ENCODE measurements at places on chromosomes 4 and X. TPM values are rescaled to one million over a fixed set of nuclear protein-coding genes. Genes with fewer than 3 reads are reported as not detected.
A peak's percentile ranks its signal among the peaks of the same experiment; 100 is the strongest.

DNA sequence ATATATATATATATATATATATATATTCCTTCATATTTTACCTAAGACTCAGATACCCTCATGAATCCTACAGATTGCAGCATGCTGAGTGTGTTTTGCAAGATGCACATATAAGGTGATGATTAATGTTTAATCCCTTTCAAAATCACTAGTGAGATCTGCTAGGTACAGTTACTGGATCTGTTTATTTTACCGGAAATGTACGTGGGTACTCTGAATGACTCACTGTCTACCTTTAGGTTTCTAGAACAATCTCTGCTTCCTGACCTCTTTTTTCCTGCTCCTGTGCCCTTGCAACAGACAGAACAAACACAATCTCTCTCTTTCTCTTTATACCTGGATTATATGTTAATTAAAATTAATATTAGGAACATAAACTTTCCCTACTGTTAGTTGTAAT, 379.6 kb downstream of the FAM133A start:
- peaks cover 20% of the 10 kb centered on the region for H3K27me3 ChIP-seq
- no peak overlapping the region for H3K27ac ChIP-seq
- no peak for DNase-seq
- no peaks in the 10 kb centered on the region for H3K36me3 ChIP-seq

DNA sequence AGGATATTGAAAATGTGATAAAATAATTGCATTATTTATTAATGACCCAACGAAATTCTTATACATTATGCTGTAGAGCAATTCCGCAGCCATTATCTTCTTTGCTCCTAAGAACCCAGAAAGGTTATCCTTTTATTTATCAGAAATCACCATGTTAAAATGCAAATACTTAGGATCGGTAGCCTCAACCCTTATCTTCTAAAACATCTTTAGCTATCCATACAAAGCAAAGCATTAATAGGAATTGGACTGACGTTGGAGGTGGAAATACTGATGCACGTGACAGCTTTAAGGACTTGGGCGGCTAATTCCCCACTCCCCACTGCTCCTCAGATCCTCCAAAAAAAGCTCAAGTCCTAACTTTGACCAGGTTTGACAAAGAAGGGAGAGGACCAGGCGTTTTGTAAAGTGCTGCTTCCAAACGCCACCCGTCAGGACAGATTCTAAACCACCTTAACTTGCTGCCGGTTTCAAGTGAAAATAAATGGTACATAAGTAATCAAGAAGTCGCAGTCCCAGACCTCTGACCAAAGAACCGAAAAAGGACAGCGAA, 539 bp upstream of the SPCS3 start:
- DNase-seq: no peak
- no peaks in the 10 kb centered on the region for H3K36me3 ChIP-seq
- peaks cover 34% of the 10 kb centered on the region for H3K4me1 ChIP-seq
- H3K27me3 ChIP-seq: no peaks in the 10 kb centered on the region

- H3K4me1 ChIP-seq: no peaks in the 10 kb centered on the region
- DNase-seq: no peak
- no peak overlapping the region for H3K4me3 ChIP-seq
- H3K27ac ChIP-seq: no peak overlapping the region
- H3K36me3 ChIP-seq: no peaks in the 10 kb centered on the region
Observed at GRCh38 chr4:174580597-174580996, 58.3 kb upstream of the HPGD start.

GRCh38 chr4:75325318-75325979, 188.8 kb downstream of the RCHY1 start:
- no peaks in the 10 kb centered on the region for H3K4me1 ChIP-seq
- no peaks in the 10 kb centered on the region for H3K27me3 ChIP-seq

GRCh38 chr4:82429728-82430192, 502 bp downstream of the HNRNPDL start:
- H3K27me3 ChIP-seq: no peaks in the 10 kb centered on the region
- H3K27ac ChIP-seq: peak overlapping the region; percentile 98

PITX2 gene
- not detected for total RNA-seq

GRCh38 chrX:40663880-40664630, 16.7 kb upstream of the CXorf38 start:
- H3K27me3 ChIP-seq: no peaks in the 10 kb centered on the region
- peaks cover 18% of the 10 kb centered on the region for H3K36me3 ChIP-seq
- DNase-seq: no peak
- H3K4me3 ChIP-seq: no peak overlapping the region
- H3K27ac ChIP-seq: no peak overlapping the region

EDA gene
- total RNA-seq: 17.4 TPM

P2RY10 gene
- 1.5 TPM for total RNA-seq

DNA sequence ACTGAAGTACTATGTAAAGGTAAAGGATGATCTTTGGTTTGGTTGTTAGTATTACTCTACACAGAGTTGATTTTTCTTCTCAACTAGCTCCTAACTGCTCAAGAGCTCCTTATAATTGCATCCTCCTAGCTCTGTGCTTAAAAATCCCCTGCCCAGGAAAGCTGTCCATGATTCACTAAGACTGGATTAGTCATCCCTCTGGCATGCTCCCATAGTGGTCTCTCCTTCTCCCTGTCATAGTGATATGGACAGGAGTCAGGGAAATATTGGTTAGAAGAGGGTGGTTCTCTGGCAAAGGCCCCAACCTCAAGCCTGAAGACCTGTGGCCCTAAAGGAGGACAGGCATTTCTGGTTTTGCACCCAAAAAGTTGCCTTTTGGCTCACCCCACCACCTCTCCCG, 242.3 kb upstream of the KCNIP4 start:
- no peak overlapping the region for H3K4me3 ChIP-seq
- H3K36me3 ChIP-seq: no peaks in the 10 kb centered on the region
- H3K27me3 ChIP-seq: no peaks in the 10 kb centered on the region

STPG2 gene
- 0.14 TPM for total RNA-seq

GRCh38 chr4:75849461-75849860, 52.8 kb downstream of the PPEF2 start:
- H3K27ac ChIP-seq: no peak overlapping the region
- no peak overlapping the region for H3K4me3 ChIP-seq
- no peaks in the 10 kb centered on the region for H3K27me3 ChIP-seq
- DNase-seq: no peak
- no peaks in the 10 kb centered on the region for H3K36me3 ChIP-seq

SH3TC1 gene
- total RNA-seq: 42.2 TPM

AREG gene
- total RNA-seq: 2.3 TPM

- DNase-seq: no peak
- no peak overlapping the region for H3K4me3 ChIP-seq
- H3K4me1 ChIP-seq: peaks cover 4% of the 10 kb centered on the region
- H3K27me3 ChIP-seq: no peaks in the 10 kb centered on the region
- no peaks in the 10 kb centered on the region for H3K36me3 ChIP-seq
Observed at GRCh38 chr4:118981171-118981838, 92.7 kb downstream of the SYNPO2 start.

DNA sequence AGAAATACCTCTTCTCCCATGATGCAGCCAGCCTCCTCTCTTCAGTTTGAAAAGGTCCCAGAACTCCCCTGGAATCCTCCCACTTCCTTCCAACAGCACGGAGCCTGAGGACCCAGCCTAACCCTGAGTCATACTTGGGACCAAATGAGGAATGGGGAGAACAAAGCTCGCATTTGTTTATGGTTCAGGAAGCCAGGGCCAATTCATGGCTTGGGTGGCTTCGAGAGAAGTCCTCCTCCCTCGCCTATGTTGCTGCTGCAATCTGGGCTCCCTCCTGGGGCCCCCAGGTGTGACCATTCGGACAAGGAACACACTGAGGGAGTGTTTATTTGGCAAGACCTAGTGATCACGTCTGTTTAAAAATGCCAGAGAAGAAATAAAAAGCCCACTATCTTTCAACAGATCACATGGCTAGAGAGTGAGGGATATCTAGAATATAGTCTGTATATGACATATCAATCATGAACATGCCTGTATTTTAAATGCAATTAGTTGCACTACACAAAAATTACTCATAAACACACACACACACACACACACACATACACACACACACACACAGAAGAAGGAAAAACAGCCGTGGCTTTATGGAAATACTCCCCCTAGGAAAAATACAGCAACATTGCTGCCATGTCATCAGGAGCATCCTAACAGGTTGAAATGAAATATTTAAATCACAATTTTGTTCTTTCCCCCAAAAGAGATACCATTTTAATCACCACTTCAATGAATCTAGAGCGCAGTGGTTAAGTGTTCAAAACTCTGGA, 155.7 kb upstream of the MAP3K15 start:
- no peaks in the 10 kb centered on the region for H3K27me3 ChIP-seq
- no peak overlapping the region for H3K27ac ChIP-seq
- no peaks in the 10 kb centered on the region for H3K36me3 ChIP-seq
- no peaks in the 10 kb centered on the region for H3K4me1 ChIP-seq
- no peak for DNase-seq
- H3K4me3 ChIP-seq: no peak overlapping the region

TCEAL1 gene
- 78.8 TPM for total RNA-seq

DNA sequence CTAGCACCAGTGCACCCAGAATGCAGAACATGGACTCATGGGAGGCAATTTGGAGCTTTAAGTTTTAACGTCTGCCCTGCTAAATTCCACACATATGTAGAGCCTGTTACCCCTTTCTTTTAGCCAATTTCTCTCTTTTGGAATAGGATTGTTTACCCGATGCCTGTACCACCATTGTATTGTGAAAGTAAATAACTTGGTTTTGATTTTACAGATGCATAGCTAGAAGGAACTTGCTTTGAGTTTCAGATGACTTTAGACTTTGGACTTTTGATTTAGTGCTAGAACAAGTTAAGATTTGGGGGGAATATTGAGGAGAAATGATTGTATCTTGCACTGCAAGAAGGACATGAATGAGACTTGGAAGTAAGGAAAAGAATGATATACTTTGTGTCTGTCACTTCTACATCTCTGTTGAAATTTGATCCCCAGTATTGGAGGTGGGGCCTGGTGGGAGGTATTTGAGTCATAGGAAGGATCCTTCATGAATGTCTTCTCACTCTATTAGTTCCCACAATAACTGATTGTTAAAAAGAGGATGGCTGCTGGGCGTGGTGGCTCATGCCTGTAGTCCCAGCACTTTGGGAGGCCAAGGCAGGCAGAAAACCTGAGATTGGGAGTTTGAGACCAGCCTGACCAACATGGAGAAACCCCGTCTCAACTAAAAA, 794.8 kb upstream of the LCORL start:
- no peaks in the 10 kb centered on the region for H3K4me1 ChIP-seq
- H3K27me3 ChIP-seq: no peaks in the 10 kb centered on the region
- H3K27ac ChIP-seq: no peak overlapping the region
- DNase-seq: no peak

DNA sequence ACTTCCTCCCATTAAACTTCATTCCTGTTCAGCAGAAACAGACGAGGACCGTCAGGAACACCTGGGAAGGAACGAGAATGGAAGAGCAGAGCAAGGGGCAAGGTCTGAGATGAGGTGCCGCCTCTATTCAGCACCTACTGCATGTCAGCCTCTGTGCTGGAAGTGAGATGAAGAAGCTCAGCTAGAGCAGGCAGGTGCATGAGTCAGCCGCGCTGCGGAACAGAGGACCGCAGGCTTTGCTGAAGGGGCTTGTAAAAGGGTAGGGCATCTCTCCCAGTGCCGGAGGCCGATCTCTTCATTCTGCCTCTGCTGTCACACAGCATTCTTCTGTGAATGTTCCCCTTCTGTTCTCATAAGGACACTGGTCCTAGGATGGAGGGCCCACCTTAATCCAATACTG, 6.1 kb upstream of the ABLIM2 start:
- DNase-seq: no peak
- H3K4me1 ChIP-seq: peaks cover 4% of the 10 kb centered on the region
- H3K36me3 ChIP-seq: no peaks in the 10 kb centered on the region
- H3K4me3 ChIP-seq: no peak overlapping the region
- H3K27me3 ChIP-seq: no peaks in the 10 kb centered on the region

DNA sequence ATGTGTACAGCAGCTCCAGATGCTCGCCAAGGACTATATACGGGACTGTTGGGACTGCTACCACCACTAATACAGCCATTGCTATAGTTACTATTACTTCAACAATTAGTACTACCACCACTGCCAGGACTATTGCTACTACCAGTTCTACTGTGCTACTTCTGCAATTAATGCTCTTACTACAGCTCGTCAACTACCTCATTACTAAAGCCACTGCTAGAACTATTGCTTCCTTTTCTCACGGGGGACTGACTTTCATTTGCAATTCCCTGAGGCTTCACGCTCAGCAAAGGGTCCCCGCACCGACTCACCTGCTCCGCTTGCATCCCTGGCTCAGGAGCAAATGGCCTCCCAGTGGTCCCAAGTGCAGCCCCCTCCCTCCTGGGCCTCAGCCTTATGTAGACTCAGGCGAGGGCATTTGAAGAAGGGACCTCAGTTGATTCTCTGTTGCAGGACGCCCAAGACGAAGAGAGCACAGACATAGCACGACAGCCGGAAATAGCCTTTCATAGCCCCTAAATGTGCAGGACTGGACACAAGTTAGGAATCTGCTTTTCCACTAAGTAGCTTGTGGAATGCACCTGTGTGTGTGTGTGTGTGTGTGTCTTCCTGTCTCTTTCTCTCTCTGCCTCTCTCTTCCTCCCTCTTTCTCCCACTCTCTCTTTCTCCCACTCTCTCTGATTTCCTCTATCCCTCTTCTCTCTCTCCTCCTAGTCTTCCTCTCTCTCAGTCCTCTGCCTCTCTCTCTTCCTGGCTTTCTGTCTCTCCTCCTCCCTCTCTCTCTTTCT, 294.8 kb downstream of the ASMT start:
- H3K27ac ChIP-seq: no peak overlapping the region
- no peaks in the 10 kb centered on the region for H3K36me3 ChIP-seq
- H3K4me1 ChIP-seq: no peaks in the 10 kb centered on the region
- H3K27me3 ChIP-seq: no peaks in the 10 kb centered on the region
- H3K4me3 ChIP-seq: no peak overlapping the region

ERAS gene
- total RNA-seq: not detected

TBX22 gene
- not detected for total RNA-seq

GRCh38 chrX:105302246-105302645, 81.8 kb upstream of the TEX13A start:
- peaks cover 21% of the 10 kb centered on the region for H3K27me3 ChIP-seq
- H3K4me1 ChIP-seq: no peaks in the 10 kb centered on the region
- no peaks in the 10 kb centered on the region for H3K36me3 ChIP-seq
- no peak for DNase-seq
- no peak overlapping the region for H3K27ac ChIP-seq
